CD4-positive, alpha-beta T cell treated with Interferon gamma for 1 hour (primary cell): ENCODE measurements at places on chromosomes 3 and 15.

DNA sequence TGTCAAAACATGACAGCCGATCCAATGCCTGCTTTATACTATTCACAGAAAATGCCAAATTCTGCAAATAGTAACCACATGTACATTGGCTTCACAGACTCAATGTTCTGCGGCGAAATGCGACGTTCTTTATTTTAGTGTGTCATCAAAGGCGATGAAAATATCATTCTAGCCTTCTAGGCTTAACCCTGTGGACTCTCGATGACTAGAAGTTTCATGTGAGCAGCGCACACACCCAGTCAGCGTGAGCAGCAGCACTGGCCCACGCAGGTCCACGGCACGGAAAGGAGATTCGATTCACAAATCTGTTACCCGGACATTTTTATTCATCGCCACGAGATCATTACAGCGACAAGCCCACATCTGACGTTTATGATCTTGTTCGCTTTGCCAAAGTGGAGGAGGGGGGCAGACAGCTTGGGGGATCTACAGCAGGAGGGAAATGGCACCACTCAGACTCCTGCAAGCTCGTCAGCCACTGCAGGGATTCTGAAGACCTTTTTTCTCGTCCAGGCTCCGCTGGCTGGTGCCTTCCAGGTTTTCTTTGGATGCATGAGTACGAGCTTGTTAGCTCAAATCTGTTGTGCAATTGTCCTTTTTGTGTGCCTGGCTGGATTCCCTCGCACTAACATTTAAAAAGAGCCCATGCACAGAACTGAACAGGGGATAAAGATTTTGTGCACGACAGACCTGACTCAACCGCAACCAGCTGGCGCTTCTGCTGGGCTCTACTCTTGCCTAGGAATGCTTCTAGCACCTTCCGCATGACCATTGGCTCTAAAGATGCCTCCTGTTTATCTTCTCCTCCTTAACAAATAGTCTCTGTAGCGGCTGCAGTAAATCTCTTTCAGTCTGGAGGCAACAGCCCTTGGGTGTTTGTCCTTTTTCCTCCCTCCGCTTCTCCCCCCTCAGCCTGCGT lies 938.4 kb downstream of the MCTP2 start:
- DNase-seq: no peak

GRCh38 chr3:58198362-58198761 lies 12.4 kb downstream of the DNASE1L3 start:
- no peak for DNase-seq

DNA sequence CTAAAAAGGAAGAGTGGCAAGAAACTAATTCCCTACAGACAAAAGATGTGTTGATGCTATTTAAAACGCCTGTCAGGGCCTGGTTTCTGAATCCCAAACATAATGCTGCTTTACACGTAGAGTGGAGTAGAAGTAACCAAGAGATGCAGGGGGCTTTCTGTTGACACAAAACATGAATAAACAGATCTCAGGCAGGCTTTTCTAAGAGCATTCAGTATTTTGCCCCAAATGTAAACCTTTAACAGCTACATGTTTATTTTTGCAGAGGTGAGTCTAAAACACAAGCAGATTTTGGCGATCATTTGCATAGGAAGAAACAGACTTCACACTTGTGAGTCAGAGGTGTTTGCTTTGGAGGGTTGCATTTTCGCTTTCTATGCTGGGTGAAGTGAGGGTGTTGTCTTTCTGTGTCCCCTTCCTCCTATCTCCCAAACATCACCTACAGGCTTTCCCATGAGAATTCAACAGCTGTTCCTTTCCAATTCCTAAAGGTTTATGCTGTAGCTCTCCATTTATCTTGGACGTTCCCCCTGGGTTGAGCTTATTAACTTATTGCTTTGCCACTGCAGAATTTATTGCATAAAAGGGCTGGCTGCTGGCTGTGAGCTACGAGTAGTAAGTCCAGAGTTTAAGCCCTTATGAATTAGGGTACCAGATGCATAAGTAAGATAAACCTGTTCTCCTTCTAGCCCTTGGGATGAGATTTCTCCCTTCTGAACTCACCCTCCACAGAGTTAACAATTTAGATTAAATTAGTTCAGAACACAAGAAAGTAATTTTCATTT lies 156.7 kb downstream of the DIPK2A start:
- DNase-seq: no peak

- no peak for DNase-seq
Measured at GRCh38 chr15:91980502-91981267, 127.2 kb downstream of the SLCO3A1 start.

DNA sequence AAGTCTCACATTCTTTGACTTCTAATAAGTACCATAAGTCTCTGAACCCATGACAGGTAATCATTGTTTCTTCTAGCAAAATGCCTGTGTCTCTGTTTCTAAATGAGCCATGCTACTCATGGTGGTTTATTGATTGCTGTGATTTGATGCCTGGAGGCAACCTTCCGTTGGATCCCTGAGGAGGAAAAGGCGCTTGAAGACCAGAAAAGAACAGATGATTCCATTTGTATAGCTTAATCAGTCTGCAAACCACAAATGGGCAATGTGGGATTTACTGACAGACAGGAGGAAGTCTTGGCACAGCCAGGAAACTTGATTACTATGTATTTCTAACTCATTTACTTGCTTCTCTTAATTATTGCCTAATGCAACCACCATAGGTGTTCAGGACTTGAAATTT lies 103.1 kb upstream of the MRPL3 start:
- DNase-seq: no peak
